ENCODE measurements at places on chromosomes 5 and 9. TPM values are rescaled to one million over a fixed set of nuclear protein-coding genes. Genes with fewer than 3 reads are reported as not detected.

GGTA1 gene
- total RNA-seq, result 37.8 TPM

- no peak for DNase-seq
- no peaks in the 10 kb centered on the region for H3K36me3 ChIP-seq
- no peaks in the 10 kb centered on the region for H3K27me3 ChIP-seq
- no peak overlapping the region for H3K4me3 ChIP-seq
Measured at GRCh38 chr5:178542455-178542854, 47.7 kb downstream of the COL23A1 start.

DNA sequence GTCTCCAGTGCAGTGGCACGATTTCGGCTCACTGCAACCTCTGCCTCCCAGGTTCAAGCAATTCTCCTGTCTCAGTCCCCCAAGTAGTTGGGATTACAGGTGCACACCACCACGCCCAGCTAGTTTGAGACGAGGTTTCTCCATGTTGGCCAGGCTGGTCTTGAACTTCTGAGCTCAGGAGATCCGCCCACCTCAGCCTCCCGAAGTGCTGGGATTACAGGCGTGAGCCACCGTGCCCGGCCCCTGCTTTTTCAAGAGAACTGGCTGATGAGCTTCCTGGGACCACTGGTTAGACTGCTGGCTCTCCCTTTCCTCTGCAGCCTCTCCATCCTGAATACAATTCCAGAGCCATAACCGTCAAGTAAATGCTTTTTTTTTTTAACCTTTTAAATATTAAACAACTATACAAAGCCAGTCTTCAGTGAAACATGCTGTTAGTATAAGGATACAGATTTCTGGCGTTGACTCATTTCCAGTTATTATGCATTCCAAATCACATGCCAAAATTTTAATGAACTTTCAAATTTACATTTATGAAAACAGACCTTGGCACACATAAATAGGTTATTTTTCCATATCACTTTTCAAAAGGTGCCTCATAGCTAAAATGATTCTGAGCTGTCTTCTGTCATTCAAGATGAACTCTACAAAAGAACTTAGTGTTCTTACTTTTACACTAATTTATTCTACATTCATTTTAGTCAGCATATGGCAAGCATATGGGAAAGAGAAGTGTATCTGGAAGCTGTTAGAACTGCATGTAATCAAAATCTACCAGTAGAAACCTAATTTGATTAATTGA, 116.0 kb downstream of the MLLT3 start:
- H3K4me3 ChIP-seq, result no peak overlapping the region
- no peak for DNase-seq
- no peaks in the 10 kb centered on the region for H3K27me3 ChIP-seq
- H3K36me3 ChIP-seq, result no peaks in the 10 kb centered on the region
- H3K27ac ChIP-seq, result no peak overlapping the region

DNA sequence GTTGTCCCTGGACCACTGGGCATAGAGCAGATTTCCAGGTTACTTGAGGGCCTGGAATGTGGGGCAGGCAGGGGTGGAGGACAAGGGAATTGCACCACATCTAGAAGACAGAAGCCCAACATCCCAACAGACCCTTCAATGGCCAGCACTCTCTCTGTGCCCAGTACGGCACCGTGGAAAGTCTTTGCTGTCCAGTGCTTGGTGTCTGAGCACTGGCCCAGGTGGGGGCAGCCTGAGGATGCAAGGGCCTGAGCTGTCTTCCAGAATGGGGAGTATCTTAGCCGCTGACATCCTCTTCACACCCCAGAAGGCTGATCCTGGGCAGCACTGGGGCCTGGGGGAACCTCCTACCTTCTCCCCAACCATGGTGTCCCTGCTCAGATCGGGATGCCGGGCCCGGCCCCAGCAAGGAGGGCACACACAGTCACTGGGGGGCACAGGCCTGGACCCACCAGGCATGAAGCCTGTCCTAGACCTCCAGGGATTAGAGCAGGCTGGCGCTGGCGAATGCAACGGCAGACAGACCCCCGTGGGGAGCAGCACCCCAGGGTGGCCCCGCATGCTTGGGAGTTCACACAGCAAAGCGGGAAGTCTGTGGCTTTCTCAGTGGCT, 40.6 kb upstream of the OLFM1 start:
- H3K4me1 ChIP-seq, result no peaks in the 10 kb centered on the region
- no peaks in the 10 kb centered on the region for H3K27me3 ChIP-seq
- H3K27ac ChIP-seq, result no peak overlapping the region

DNA sequence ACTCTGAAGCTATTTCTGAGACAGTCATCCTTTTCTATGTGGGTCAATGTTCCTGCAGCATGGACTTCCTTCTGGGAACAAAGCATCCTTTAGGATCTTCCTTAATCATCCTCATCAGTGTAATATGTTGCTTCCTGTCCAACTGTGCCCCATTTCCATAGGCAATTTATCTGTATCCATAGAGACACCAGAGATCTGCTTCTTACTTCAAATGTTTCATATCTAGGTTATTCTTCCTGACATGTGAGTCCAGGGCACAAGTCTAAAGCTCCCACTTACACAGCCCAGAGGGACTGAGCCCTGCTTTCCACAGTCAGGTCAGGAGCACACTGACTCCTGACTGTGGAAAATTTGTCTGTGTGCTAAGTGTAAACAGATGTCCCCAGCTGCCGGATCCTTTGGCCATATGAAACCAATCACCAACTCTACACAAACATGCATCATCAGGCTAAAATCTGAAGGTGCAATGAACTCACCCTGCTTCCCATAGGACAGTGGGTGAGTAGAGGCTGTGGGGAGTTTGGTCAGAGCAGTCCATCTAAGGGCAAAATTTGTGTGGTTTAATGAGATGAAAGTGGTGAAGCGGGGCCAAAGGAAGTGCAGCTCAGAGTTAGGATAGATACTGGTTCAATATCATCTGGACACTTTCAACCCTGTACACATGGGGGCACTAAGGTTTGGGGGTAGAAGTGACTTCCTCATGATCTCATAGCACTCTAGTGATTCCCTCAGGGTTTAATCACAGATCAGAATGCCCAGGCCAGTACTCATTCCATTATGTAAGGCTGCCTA, 85.2 kb upstream of the TNC start:
- no peaks in the 10 kb centered on the region for H3K4me1 ChIP-seq
- H3K27me3 ChIP-seq, result no peaks in the 10 kb centered on the region
- peak; percentile 20 for DNase-seq

- H3K4me3 ChIP-seq, result no peak overlapping the region
- peaks cover 10% of the 10 kb centered on the region for H3K4me1 ChIP-seq
- no peaks in the 10 kb centered on the region for H3K36me3 ChIP-seq
Measured at GRCh38 chr9:130701059-130702022, 7.8 kb downstream of the EXOSC2 start.

GRCh38 chr5:108541836-108542235, 159.9 kb upstream of the FBXL17 start:
- no peak overlapping the region for H3K27ac ChIP-seq
- DNase-seq, result no peak
- H3K4me3 ChIP-seq, result no peak overlapping the region
- H3K27me3 ChIP-seq, result no peaks in the 10 kb centered on the region

GRCh38 chr5:12354686-12355085, 450.4 kb upstream of the CTNND2 start:
- no peak overlapping the region for H3K27ac ChIP-seq
- H3K36me3 ChIP-seq, result no peaks in the 10 kb centered on the region
- H3K27me3 ChIP-seq, result no peaks in the 10 kb centered on the region

C9orf153 gene
- total RNA-seq, result 0.48 TPM

OR13C4 gene
- not detected for total RNA-seq

DNA sequence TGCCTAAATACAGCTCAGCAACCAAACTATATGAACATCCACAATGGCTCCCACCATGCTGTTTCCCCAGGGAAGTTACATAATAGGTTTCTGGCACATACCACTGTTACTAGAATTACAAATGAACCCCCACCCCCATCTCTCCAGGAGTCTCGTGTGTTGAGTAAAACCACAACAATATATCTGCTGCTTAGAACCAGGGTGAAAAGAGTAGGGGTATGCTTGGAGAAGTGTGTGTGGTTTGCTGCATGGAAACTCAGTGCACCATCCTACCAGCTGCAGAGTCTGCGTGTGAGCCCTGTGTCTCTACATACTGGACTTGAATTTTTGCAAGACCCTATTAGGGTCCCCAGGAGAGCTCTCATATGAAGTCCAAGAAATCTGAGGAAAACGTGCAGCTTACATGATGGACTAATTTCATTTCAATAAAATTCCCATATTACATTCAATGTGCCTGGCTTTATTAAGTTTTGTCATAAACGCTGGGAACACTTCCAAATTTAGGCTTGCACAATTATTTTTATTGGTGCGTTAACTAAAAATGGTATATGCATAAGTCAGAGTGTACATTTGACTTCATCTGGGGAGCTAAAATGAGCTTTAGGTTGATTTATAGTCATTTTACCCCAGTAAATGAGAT, 104.5 kb upstream of the NFIB start:
- DNase-seq, result no peak
- H3K4me3 ChIP-seq, result no peak overlapping the region
- H3K27me3 ChIP-seq, result no peaks in the 10 kb centered on the region
- no peak overlapping the region for H3K27ac ChIP-seq
- no peaks in the 10 kb centered on the region for H3K4me1 ChIP-seq

DNA sequence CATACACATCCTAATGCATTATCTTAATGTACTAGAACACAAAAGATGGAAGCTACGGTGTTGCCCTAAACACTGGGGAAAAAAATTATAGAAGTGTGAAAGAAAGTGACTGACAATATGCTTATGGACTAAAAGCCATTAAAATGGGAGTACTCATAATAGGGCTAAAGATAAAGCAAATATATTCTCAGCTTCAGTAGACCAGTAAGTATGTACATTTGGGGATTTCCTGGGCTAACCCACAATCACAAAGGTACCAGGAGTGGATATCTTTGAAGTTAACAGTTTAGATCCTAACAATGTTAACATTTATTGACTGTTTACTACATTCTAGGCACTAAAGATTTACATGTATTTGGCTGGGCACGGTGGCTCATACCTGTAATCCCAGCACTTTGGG, 36.9 kb downstream of the PTGER4 start:
- peaks cover 15% of the 10 kb centered on the region for H3K36me3 ChIP-seq
- no peak for DNase-seq
- H3K4me1 ChIP-seq, result no peaks in the 10 kb centered on the region
- no peak overlapping the region for H3K27ac ChIP-seq

GRCh38 chr5:134139377-134139851, 24.9 kb downstream of the TCF7 start:
- H3K36me3 ChIP-seq, result no peaks in the 10 kb centered on the region
- no peak for DNase-seq
- H3K4me1 ChIP-seq, result no peaks in the 10 kb centered on the region
- H3K27me3 ChIP-seq, result no peaks in the 10 kb centered on the region
- no peak overlapping the region for H3K4me3 ChIP-seq

DNA sequence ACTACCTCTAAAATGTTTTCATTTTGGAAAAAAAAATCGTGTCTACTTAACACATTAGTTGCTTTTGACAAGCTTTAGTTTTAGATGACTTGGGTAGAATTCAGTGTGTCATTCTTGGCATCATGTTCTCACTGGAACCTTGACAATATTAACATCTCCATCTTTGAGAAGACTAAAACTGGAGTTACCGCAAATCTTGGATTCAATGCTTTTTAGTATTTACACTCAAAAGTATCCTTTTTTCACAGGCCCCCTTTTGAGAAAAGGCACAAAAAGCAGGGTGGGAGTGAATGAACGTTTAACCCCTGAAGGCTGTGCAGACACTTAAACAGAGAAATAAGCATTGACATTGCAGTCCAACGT, 549.1 kb downstream of the CSNK1G3 start:
- DNase-seq, result no peak
- no peaks in the 10 kb centered on the region for H3K27me3 ChIP-seq
- no peaks in the 10 kb centered on the region for H3K36me3 ChIP-seq
- no peak overlapping the region for H3K4me3 ChIP-seq
- no peak overlapping the region for H3K27ac ChIP-seq

PTGES gene
- total RNA-seq, result 0.80 TPM

CARD9 gene
- 2.9 TPM for total RNA-seq

IL4 gene
- not detected for total RNA-seq

FBP1 gene
- 43.0 TPM for total RNA-seq

FXN gene
- 2.6 TPM for total RNA-seq

- peaks cover 13% of the 10 kb centered on the region for H3K4me1 ChIP-seq
- H3K4me3 ChIP-seq, result no peak overlapping the region
- H3K27ac ChIP-seq, result no peak overlapping the region
- no peaks in the 10 kb centered on the region for H3K36me3 ChIP-seq
- H3K27me3 ChIP-seq, result no peaks in the 10 kb centered on the region
- no peak for DNase-seq
Measured at GRCh38 chr5:104643320-104643719, 1080.7 kb upstream of the NUDT12 start.

DNA sequence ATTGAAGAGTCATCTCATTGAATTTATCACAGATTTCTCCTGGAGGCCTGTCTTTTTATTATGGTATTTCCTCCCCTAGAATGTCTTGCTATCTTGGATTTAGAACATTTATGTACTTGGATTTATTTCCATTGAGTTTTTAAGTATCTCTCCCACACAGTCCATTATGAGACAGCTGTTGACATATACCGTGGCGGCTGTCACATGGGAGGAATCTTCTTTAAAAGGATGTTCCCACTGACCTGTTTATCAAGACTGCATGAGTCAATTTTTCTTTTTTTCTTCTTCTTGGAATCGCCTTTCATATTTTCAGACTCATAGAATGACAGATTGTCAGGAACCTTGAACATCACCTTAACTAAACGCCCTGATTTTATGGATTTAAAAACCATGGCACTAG, 2.9 kb upstream of the CAVIN4 start:
- no peak overlapping the region for H3K27ac ChIP-seq
- no peak for DNase-seq
- H3K4me3 ChIP-seq, result no peak overlapping the region
- no peaks in the 10 kb centered on the region for H3K36me3 ChIP-seq
- no peaks in the 10 kb centered on the region for H3K27me3 ChIP-seq

DNA sequence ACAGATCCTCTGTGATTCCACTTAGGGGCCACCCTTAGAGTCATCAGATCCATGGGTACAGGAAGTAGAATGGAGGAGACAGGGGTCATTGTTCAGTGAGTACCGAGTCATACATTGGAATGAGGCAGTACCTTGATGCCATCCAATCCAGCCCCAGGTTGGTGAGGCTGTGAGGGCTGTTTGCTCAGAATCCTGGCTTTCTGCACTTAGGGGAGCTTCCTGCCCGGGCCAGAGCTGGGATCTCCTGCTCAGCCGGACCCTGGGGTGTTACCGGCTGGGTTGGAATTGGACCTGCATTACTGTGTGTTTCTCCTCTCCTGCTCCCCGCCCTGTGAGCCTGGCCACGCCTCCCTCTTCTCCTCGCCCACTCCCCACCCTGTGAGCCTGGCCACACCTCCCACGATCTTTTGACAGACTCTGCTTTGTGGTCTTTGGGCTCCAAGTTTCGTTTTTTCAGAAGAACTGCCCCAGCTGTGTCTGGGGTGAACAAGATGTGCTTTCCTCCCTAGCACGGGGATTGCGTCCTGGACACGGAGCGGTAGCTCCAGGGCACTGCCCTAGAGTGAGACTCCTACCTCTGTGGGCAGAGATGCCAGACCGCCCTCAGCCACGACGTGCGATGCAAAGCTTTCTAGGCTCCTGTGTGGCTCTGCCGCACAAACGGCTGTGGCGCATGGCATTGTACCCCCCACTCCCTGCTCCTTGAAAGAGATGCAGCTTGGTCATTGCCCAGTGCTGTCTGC, 15.4 kb downstream of the TRAF2 start:
- no peaks in the 10 kb centered on the region for H3K27me3 ChIP-seq
- DNase-seq, result peak; percentile 79
- no peaks in the 10 kb centered on the region for H3K36me3 ChIP-seq
- peaks cover 32% of the 10 kb centered on the region for H3K4me1 ChIP-seq
- H3K27ac ChIP-seq, result peak overlapping the region; percentile 84
- H3K4me3 ChIP-seq, result peak overlapping the region; percentile 2

SLC36A2 gene
- total RNA-seq, result not detected

GRCh38 chr9:35673132-35674024, at the start of gene CA9:
Gene CA9, plus strand, starts transcription at chr9:35673928. Its CDS starts 32 bp downstream, at chr9:35673960.
- no peaks in the 10 kb centered on the region for H3K27me3 ChIP-seq
- peak within 1 kb of the TSS; percentile 38 for H3K27ac ChIP-seq
- no peaks in the 10 kb centered on the region for H3K36me3 ChIP-seq
- H3K4me1 ChIP-seq, result peaks cover 34% of the 10 kb centered on the region

Measured in transverse colon (tissue), 4 donors.